ENCODE measurements at places on chromosomes 5 and 9.

DNA sequence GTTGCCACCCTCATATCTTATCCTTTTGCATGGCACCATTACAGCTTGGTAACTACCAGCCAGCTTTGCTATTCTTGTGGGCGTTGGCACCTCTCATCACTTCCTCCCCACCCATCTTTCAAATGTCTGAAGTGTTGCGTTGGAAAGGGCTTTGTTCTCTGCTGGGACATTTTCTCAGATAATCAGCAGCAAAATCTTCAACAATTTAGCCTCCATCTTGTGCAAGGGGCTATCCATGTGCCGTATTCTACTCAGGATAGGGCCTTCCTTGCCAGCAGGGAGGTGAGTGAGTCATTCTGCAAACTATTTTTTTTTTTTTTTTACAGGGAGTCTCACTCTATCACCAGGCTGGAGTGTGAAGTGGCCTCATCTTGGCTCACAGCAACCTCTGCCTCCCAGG lies 62.1 kb upstream of the NUDT12 start:
- no peak for DNase-seq

GRCh38 chr5:6573651-6574101 lies 59.2 kb downstream of the NSUN2 start:
- no peak for DNase-seq

- no peak for DNase-seq
These were observed 84.0 kb downstream of the COL5A1 start for GRCh38 chr9:134725605-134725940.

DNA sequence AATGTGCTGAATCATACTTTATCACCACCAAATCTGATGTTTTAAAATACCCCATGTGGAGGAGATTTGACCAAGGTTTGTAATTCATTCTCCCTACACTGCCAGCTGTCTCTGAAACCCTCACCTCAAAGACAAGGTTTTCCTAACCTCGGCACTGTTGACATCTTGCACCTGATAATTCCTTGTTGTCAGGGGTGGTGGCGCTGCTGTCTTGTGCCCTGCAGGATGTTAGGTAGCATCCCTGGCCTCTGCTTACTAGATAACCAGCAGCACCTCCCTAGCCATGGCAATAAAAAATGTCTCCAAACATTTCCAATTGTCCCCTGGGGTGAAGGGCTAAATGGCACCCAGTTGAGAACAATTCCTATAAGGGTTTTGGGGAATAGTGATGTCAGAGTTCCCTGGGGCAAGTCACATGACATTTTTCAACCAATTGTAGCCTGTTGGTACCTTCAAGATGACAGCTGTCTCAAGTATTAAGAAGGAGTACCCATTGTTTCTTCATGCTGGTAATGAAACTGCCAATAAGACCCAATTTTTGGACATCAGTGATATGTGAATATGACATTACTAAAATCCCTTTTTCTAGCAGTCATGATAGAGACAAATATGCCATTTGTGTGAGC lies 160.6 kb upstream of the PLCXD3 start:
- DNase-seq: no peak

DNA sequence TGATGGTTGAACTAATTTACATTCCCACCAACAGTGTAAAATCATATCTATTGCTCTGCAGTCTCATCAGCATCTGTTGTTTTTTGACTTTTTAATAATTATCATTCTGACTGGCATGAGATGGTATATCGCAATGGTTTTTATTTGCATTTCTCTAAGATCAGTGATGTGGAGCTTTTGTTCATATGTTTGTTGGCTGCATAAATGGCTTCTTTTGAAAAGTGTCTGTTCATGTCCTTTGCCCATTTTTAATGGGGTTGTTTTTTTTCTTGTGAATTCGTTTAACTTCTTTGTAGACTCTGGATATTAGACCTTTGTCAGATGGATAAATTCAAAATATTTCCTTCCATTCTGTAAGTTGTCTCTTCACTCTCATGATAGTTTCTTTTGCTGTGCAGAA lies 115.2 kb upstream of the CDH12 start:
- DNase-seq: no peak

- DNase-seq: no peak
These were observed 131.8 kb downstream of the SCAMP1 start for GRCh38 chr5:78492224-78492623.

- no peak for DNase-seq
These were observed 245.6 kb downstream of the DNAH5 start for GRCh38 chr5:13698885-13699284.

- no peak for DNase-seq
These were observed 34.1 kb downstream of the WHRN start for GRCh38 chr9:114471157-114471556.

- no peak for DNase-seq
These were observed 137.7 kb downstream of the SPATA31D1 start for GRCh38 chr9:82126256-82126655.

DNA sequence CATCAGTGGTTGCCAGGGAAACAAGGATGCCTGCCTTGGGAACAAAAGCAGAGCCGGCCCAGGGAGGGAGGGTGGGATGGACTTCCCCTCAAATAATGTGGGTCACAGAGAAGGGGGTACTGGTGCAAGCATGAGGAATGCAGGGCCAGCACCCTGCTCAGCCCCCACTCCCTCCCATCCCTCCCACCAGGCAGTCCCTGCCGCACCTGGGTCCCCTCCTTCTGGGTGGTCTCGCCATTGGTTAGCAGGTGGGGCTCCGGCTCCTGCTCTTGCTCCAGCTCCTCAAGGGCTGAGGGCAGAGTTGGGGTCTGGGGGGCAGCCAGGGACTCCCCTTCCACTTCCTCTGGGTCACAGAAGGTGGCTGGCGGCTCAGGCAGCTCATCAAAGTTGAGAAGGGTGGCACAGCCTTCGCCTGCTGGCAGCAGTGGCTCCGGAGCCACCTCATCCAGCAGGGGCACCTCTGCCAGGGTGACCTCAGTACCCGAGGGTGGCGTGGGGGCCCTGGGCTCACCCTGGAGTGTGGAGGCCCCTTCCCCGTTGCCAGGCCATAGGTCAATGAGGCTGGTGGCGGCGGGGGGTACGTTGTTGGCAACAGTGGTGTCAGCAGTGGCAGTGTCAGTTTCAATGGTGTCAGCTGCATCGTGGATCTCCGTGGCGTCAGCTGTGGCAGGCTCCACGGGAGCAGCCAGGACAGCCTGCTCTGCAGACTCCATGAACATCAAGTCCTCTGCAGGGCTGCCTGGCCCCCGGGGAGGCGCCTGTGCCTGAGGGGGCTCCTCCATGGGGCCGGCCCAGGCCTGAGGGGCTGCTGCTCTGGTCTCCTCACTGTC lies 11.5 kb downstream of the PRR7 start:
- no peak for DNase-seq

GRCh38 chr9:25716220-25716872 lies 38.1 kb upstream of the TUSC1 start:
- DNase-seq: no peak

DNA sequence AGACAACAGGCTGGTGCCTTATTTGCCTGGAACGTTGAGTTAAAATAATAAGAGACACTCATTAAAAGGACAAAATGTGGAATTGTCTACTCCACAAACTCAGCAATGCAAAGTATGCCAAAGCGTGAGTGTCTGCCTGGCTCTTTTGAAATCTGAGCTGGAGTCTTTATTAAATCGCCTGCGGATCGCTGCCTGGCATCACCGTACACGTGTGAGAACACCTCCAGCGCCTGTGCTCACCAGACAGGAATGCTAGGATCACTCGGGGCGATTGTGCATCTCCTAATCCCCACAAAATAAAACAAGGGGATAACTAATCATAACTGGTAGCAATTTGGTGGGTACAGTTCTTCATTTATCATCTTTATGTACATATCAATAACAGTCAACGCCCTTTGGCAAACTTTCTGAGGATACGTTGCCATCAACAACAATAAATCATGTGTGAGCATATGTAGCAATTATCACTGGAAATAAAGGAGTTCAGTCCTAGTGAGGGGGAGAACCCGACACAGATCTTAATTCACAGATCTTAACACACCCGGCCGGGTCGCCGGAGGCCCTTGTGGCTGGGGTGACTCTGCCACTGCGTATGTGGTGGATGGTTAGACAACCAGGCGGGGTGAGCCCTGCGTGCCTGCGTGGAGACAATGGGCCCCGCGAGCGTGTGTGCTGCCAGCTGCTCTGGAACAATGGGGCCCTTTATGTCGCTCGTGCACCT lies 284.9 kb upstream of the IRX1 start:
- DNase-seq: no peak

DNA sequence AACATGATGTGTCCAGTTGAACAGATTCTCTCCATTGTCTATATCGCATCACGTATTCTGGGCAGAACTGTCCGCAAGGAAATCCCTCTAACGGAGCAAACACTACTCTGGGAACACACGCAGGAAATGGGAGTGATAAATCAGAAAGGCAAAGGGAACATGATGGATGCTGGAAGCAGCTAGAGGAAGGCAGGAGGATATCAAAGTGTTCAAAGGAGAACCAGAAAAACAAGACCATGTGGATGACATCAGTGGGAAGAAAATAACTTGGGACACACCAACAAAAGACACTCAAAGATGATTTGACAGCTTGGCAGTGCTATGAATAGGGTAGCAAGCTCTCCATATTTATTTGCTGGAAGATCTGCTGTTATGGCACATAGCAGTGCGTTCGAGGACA lies 142.9 kb downstream of the PLK2 start:
- no peak for DNase-seq

DNA sequence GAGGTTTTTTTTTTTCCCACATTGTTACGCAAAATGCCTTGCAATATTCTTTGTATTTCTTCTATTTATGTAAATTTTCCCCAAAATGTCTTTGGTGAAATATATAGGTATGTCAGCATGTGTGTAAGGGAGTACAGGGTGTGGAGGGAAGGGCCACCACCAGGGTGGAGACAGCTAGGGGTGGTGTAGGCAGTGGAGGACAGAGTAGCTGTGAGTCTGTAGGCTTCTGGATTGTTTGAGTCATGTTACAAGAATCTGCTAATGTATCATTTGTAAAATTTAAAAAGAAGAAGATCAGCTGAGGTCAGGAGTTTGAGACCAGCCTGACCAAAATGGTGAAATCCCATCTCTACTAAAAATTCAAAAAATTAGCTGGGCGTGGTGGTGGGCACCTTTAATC lies 175.5 kb downstream of the NXNL2 start:
- no peak for DNase-seq

GRCh38 chr5:168273056-168273980 lies 18.1 kb upstream of the WWC1 start:
- no peak for DNase-seq

GRCh38 chr5:137828180-137828579 lies 39.5 kb upstream of the MYOT start:
- DNase-seq: no peak

- DNase-seq: no peak
These were observed 71.2 kb downstream of the MARCHF11 start for GRCh38 chr5:16108418-16108817.

DNA sequence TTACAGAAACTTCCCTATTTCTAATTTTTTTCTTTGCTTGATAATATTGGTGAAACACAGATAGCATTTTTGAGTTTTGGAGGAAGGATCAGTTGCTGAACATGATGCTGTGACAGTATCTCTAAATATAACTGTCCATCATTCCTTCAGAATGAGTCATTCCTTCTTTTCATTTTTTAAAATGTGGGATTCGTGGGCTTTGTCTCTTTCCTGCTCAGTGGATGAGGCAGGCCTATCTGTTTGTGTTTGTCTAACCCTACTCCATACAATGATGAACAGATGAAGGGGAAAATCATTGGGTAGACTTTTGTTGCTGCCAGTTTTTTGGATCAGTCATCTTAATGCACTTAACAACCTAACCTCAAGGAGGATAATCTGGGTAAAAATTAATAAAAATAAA lies 15.7 kb upstream of the OR13C8 start:
- DNase-seq: no peak

DNA sequence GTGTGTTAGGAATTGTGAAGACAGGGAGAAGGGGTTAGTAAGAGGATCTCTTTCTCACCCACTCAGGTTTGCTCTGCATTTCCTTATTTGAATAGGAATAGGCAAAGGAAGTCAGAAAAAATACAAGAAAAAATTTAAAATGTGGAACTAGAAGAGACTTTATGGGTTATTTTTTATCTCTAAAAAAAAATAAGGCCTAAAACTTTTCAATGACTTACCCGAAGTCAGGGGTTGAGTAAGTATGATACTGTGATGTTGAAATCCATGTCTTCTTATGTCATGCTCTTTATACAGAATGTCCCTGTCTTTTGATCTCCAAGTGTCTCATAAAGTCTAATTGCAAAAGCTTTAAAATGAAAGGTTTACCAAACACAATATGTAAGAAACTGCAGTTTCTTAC lies 148.3 kb upstream of the PIK3R1 start:
- no peak for DNase-seq

GRCh38 chr9:119304555-119304954 lies 64.7 kb downstream of the BRINP1 start:
- DNase-seq: no peak

DNA sequence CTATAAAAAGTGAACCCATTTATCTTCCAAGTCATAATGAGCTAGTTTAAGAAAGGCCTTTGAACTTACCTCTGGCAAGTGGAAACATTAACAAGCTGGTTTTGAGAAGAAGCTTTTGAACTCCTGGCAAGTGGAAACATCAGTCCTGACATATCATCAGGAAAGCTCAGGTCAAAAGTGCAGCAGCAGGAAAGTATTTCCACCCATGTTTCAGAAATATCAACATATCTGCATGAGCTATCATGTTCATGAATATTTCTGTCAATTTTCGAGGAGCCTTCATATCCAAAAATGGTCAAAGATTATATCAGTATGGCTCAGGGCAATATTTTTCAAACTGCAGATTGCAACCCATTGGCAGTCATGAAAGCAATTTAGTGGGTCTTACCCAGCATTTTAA lies 133.9 kb downstream of the PLK2 start:
- DNase-seq: no peak

GRCh38 chr5:82793808-82794419 lies 283.3 kb downstream of the TMEM167A start:
- no peak for DNase-seq

DNA sequence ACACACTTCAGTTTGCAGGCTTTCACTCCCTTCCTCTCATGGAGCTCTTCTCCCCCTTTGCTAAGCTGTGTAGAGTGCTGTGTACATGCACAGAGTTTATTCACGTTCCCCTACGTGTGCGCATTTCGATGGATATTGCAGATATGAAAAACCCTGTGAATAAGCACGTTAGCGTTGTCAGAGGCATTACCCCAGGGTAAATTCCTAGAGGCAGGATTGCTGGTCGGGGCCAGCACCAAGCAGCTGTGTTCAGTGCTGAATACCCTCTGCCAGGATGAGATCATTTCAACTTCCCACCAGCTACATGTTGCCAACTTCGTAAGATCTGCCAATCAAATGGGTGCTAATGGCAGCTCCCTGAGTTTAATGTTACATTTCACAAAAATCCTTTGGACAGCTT lies 172.3 kb upstream of the PPP1R26 start:
- DNase-seq: no peak

DNA sequence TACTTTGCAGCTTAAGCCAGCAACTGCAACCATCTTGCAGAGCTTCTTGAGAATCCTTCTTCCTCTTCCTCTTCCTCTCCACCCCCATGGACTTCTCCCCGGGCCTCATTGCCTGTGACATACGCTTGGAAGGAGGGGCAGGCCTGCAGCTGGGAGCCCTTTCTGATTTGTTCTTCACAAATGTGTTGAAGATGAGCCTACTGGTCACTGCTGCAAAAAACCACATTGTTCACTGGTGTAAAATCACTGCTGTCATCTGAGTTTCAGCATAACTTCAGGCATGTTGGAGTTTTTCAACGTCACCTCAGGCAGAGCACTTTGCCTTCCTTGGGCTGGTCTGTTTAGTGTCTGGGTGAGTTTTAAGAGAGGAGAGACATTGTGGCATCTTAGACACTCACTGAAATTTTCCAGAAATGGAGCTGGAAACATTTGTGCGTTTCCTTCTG lies 7.9 kb downstream of the TJP2 start:
- DNase-seq: no peak

GRCh38 chr9:93859431-93860215 lies 95.5 kb downstream of the BARX1 start:
- no peak for DNase-seq
